ENCODE measurements at places on chromosomes 12 and 14. TPM values are rescaled to one million over a fixed set of nuclear protein-coding genes. Genes with fewer than 3 reads are reported as not detected.

The NKX2-1 gene
- not detected for total RNA-seq

The FERMT2 gene
- total RNA-seq: 3.6 TPM

The SLC17A8 gene
- not detected for total RNA-seq

The CFAP251 gene
- 0.78 TPM for total RNA-seq

The GALNT8 gene
- 0.27 TPM for total RNA-seq

The OR4E2 gene
- not detected for total RNA-seq

The PIWIL1 gene
- total RNA-seq: not detected

The HOXC5 gene
- total RNA-seq: not detected

The ART4 gene
- not detected for total RNA-seq

The PPP1R1A gene
- total RNA-seq: not detected

The PLCZ1 gene
- total RNA-seq: not detected

The LMO3 gene
- not detected for total RNA-seq

The IAPP gene
- not detected for total RNA-seq

The RNASE7 gene
- not detected for total RNA-seq

The CARMIL3 gene
- total RNA-seq: 1.5 TPM

The PHETA1 gene
- 4.2 TPM for total RNA-seq

The EPYC gene
- total RNA-seq: not detected

The SMAGP gene
- total RNA-seq: 0.86 TPM

The LALBA gene
- not detected for total RNA-seq

The CLEC4A gene
- 0.84 TPM for total RNA-seq

Measured in activated CD8-positive, alpha-beta memory T cell treated with anti-CD3 and anti-CD28 coated beads for 36 hours (primary cell).